ENCODE measurements at places on chromosomes 3 and 15.

GRCh38 chr15:48520376-48521155 is 124.9 kb downstream of the FBN1 start:
- DNase-seq: no peak

DNA sequence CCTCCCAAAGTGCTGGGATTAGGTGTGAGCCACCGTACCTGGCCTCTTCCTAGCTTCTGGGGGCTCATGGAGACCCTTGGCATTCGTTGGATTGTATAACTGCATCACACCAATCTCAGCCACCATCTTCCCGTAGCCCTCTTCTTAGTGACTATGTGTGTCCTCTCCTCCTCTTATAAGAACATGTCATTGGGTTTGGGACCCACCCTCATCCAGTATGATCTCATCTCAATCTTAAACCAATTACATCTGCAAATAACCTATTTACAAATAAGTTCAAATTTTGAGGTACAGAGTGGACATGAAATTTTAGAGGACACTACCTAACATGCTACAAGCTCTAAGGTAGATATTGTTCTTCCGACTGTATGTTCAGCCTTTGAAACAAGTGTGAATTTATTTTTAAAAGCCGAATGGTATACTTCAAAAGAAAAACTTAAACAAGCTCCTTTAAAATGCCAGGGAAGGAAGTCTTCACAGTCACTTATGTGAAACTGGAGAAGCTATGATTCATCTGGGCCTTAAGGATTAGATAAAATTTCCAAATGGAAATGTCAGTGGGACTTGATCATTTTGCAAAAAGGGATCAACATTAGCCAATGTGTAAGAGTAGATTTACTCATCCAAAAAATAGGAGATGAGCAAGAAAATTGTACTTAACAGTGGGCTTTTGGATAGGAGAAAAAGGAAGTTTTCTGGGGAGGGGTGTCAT is 225.7 kb downstream of the MEX3B start:
- DNase-seq: no peak

GRCh38 chr3:100384733-100385525 is 16.0 kb downstream of the TOMM70 start:
- no peak for DNase-seq

- DNase-seq: no peak
Observed at GRCh38 chr3:197028728-197029510, 698 bp downstream of the MELTF start.

DNA sequence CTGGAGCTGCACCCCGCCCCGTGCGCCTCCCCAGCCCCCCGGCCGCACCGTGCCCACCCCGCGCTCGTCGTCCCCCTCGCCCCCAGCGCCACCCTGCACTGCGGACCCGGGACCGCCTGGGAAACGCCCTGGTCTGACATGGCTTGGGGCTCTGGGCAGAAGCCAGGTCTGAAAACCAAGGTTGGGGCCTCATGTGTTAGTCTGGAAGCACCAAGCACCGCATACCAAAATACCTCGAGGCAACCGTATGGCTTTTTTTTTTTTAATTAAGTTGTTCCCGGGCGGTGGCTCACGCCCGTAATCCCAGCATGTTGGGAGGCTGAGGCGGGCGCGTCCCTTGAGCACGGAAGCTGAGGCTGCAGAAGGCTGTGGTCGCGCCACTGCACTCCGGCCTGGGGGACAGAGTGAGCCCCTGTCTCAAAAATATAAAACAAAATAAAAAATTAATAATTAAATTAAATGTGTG is 91.5 kb upstream of the CHD2 start:
- no peak for DNase-seq
